ENCODE measurements at places on chromosomes 2 and 18.

DNA sequence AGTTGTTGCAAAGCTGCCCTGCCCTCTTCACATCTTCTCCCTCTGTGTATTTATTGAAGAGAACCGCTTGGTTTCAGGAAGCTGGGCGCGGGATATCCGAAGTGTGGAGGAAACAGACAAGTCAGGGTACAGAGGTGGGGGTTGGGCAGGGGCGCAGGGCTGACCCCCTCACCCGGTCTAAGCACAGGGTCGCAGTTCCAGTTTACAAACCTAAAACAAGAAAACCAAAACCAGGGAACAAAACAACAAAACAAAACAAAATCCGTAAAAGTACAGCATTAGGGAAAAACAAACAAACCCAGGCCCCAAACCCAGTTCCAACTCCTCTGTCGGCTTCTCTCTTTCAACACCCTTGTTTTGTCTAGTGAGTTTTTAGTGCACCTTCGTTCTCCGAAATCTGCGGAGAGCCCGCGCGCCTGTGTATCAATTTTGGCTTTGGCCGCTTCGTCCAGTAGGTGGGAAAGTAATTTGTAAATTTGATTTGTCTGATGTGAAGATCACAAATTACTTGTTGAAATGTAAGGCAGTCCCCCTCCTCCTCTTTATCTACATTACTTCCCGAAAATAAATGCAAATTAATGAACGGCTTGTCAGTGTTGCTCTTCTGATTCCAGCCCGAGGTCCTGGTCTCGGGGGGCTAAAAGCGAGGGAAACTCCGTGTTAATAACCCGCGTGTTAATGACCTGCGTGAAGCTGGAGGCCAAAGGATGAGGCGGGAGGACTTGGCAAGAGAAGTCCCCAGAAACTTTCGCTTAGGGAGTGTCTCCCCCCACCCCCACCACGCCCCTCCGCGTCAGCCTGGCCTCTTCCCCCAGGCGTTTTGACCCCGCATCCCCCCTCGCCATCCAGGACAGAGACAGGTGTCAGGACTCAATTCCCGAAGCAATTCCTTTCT is 6.9 kb downstream of the OTX1 start:
- no peak for DNase-seq

DNA sequence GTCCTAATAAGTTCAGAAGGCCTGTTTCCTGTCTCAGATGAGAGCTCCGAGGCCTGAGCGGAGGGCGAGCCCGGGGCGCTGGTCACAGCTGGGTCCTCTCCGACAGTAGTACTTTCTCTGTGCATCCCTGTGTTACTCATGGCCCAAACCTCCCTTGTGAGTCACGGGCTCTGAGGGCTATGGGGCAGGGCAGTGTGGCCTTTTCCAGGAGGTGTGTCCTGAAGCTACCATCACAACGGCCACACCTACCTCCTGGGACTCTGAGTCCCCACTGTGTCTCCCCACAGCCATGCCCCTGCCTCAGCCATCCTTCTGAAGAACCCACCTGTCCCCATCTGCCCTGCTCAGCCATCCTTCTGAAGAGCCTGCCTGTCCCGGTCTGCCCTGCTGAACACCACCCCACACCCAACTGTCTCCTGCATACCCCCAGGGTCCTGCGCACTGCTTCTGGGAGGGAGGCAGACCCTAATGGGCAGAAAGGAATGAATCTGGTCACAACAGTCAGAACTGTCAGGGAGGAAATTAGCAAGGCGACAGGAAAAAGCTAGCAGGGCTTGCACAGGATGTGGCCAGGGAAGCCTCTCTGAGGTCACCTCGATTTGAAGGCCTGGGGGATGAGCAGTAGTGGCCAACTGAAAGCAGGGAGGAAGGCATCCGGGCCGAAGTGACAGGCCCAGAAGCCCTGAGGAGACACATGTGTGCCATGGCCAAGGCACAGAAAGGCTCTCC is 145.4 kb upstream of the RIOK3 start:
- no peak for DNase-seq

- peak; percentile 82 for DNase-seq
Observed at GRCh38 chr2:234974501-234975385, 22.9 kb downstream of the SH3BP4 start.

GRCh38 chr2:168490015-168490874 is 34.2 kb downstream of the CERS6 start:
- DNase-seq: peak; percentile 16

- no peak for DNase-seq
Observed at GRCh38 chr2:128637481-128638155, 318.9 kb upstream of the HS6ST1 start.

- DNase-seq: no peak
Observed at GRCh38 chr2:187593697-187594096, 39.5 kb upstream of the TFPI start.

All from GM04504 (cell line).